Ovary (tissue), 10 donors: ENCODE measurements at places on chromosomes 6 and 20.

DNA sequence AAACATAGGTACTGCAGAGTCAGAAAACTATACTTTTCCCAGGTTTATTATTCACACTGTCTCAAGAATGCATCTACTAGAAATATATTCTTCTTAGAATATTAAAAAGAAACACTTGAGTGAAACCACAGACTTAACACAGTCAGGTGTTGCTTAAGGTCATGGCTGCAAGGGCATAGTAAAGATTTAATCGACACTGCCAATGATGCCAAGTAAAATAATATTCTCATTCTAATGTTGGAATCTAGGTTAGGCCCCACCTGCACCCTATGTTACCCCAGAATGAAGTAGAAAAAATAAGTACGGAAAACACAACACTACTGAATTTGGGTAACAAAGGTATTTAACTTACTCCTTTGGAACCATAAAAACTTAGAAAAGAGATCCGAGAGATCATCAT lies 155.0 kb downstream of the RALGAPA2 start:
- DNase-seq: no peak

- no peak for DNase-seq
Observed at GRCh38 chr6:143264986-143265764, 185.3 kb downstream of the ADAT2 start.

DNA sequence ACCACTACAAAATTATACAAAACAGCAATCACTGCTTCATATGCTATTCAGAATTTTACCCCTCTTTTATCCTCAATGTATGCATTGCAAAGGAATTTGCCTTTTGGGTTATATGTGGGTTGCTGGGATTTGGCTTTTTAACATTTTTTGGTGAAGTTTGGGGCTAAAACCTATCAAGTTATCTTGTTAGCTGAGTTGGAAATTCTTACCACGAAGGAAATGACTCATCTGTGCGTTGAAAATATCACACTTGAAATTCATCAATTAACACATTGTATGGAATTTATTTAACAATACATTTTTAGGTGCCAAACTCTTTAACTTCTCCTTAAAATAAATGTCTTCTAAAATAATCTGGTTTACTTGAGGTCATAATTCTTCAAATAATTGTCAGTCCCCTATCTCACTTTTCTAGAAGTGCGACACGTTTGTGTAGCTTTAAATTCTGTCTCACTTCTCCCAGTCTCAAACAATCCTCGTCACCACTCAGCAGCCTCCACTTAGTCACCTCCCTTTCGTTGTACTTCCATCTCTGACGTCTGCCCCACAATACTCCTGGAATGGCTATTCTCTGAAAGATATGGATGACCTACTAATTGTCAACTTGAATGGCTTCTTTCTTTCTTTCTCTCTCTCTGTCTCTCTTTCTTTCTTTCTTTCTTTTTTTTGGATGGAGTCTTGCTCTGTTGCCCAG lies 88.5 kb downstream of the PHACTR1 start:
- DNase-seq: no peak

GRCh38 chr6:97067045-97067444 lies 142.5 kb downstream of the KLHL32 start:
- no peak for DNase-seq

- DNase-seq: no peak
Observed at GRCh38 chr6:56040889-56041301, 165.5 kb upstream of the BMP5 start.

DNA sequence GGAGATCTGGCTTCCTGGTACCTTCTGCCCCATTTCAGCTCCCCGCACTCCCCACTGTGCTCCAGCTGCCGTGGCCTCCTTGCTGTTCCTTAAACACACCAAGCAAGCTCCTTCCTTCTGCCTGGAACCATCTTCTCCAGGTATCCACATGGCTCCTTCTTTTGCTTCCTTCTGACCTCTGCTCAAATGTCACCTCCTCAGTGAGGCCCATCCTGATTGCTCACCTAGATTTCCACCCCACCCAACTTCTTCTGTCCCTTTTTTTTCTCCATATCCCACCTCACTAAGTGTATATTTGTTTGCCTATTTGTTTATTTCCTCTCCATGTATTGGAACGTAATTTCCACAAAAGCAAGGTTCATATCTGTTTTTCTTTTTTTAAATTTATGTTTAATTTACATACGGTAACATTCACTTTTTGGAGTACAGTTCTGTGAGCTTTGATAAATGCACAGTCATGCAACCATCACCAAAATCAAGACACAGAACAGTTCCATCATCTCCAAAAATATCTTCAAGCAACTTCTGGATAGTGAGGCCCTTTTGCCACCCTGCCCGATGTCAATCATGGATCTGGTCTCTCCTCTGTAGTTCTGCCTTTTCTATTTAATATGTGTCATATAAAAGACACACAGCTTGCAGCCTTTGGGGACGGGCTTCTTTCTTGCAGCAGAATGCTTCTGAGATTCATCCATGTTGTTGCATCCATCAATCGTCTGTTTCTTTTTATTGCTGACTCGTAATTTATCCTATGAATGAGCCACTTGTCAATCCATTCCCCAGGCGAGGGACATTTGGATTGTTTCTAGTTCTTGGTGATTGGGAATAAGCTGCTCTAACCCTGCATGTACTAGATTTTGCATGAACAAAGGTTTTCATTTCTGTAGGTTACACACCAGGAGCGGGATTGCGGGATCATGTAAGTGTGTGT lies 46.3 kb downstream of the SLC2A10 start:
- DNase-seq: no peak

DNA sequence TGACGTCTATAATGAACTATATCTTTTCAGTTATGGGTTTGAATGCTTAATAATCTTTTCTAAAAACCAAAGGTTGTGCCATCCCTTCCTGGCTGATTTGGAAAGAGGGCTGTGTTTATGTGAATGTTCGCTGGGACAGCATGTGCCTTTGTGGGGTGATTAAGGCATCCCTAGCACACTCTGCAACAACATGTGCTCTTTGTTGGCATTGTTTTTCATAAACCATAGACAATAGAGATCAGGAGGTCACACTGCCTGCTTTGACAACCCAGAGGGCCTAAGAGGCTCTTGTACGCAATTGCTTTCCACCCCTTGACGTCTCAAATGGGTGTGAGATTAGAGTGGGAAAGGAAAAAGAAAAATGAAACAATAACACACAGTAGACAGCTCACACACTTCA lies 116.0 kb downstream of the LRRC1 start:
- peak; percentile 41 for DNase-seq

- no peak for DNase-seq
Observed at GRCh38 chr6:20866036-20866435, 331.8 kb downstream of the CDKAL1 start.

- no peak for DNase-seq
Observed at GRCh38 chr6:63862486-63863198, 227.0 kb downstream of the PHF3 start.

- DNase-seq: no peak
Observed at GRCh38 chr6:55983861-55984260, 108.5 kb upstream of the BMP5 start.

GRCh38 chr20:34984756-34985261 lies 29.1 kb downstream of the MYH7B start:
- no peak for DNase-seq

- no peak for DNase-seq
Observed at GRCh38 chr20:45378191-45378590, at the start of gene TP53TG5. Gene TP53TG5, minus strand, starts transcription at chr20:45378325. Its CDS starts 89 bp downstream, at chr20:45378236.

GRCh38 chr6:169556758-169557548 lies 144.9 kb downstream of the WDR27 start:
- DNase-seq: no peak

- no peak for DNase-seq
Observed at GRCh38 chr6:75932067-75932466, 140.4 kb downstream of the IMPG1 start.

DNA sequence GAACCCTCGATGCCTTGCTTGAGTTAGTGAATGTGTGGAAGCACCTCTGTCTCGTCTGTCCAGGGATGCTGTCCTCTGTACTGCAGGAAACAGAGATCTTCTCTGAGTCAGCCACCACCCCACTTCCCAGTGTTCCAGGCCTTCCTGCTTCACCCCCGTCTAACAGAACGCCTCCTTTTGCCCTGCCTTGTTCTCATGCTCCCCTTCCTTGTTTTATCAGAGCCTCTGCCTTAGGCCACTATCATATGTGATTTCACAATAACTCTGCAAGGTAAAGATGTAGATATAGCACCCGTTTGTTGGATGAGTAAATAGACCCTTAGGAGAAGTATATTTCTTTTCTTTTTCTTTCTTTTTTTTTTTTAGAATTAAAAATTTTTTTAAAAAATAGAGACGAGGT lies 106.7 kb upstream of the CLDN20 start:
- no peak for DNase-seq

DNA sequence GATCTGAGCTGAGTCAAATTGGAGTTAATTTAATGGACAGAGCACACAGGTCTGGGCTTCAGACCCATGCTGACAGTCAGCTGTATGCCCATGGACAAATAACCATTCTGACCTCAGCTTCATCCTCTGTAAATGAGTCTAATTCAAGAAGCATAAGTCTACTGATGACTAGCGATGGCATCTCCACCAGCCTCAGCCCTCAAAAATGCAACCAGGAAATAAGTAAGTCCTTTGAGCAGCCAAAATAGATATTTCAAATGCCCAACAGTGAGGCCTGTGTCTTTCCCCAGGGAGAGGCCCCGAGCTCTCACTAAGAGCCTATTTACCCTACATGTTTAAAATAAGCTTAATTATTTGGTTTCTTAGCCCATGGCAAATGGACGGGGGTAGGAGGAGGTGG lies 114.2 kb upstream of the MTHFD1L start:
- DNase-seq: no peak

DNA sequence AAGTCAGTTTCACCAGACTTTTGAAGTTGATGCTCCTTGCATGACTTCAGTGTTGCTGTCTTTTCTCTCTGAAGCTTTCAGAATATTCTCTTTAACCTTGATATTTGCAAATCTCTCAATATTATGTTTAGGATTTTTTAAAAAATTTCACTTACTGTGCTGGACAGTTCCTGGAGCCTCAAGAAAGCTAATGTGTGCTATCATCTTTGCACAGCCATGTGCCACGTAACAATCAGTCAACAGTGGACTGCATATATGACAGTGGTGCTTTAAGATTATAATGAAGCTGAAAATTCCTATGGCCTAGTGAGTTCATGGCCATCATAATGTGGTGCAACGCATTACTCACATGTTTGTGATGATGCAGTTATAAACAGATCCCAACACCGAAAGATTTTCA lies 59.1 kb upstream of the OGFRL1 start:
- DNase-seq: no peak

GRCh38 chr6:11432713-11433450 lies 104.7 kb upstream of the TMEM170B start:
- DNase-seq: no peak

DNA sequence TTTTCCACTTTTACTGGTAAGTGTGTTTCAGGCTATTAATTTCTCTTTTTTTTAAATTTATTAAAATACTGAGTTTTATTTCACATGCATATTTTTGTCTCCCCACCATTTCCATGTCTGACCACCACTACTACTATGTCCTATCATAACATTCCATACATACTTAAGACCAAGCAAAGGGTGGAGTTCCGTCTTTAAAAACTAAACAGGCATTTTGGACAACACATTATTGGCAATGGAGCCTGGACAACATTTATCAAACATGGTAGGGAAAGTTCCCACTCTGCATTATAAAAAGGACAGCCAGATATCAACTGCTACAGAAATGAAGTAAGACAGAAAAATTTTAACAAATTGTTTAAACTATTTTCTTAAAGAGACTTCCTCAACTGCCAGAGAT lies 91.9 kb downstream of the LMBRD1 start:
- no peak for DNase-seq

GRCh38 chr6:92681401-92681800 lies 738.0 kb downstream of the EPHA7 start:
- DNase-seq: no peak

GRCh38 chr20:61720348-61720696 lies 345.4 kb downstream of the TAF4 start:
- DNase-seq: no peak

- DNase-seq: peak; percentile 71
Observed at GRCh38 chr20:36830791-36831691, 44.9 kb upstream of the TLDC2 start.

- no peak for DNase-seq
Observed at GRCh38 chr20:9218531-9218961, 149.7 kb downstream of the PLCB4 start.

DNA sequence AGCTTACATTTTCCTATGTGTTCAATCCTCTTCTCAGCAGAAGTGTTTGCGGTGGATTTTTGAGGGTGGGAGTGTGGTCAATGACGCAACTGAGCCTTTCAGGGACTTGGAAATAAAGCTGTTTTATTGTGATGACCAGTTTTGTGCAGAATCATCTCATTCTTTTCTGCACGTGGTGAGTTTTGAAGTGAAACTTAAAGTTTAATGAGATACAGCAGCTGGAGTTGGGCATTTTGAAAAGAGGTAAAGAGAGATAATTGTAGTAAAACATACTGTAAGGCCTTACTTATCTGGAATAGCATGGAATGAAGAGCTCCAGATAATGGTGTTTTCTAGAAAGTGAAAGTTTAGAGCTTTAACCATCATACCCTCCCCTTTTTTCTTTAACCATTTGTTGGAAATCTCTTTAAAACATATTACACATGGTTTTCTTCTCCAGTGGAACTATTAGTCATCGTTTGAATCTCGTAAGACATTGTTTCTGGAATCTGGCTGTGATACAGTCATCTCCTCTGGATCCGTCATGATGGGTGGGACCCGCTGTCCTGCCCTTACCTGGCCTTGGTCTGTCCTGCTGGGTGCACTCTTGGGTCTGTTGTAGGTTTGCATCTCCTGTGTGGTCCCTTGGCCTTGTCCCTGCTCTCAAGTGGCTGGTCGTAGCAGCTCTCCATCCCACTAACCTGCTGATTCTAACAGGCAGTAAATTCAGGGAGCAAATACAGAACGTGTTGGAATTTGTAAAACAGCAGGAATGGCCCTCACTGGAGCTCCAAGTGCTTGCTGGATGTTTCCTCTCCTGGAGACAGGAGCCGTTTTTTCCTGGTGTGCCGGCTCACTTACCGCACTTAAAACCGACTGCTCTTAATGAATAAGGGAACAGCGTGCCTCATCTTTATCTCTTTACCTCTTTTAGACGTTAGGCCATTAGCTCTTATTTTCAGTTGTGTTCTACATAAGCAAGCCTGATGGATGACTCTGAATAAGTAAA lies 29.8 kb downstream of the UST start:
- no peak for DNase-seq

DNA sequence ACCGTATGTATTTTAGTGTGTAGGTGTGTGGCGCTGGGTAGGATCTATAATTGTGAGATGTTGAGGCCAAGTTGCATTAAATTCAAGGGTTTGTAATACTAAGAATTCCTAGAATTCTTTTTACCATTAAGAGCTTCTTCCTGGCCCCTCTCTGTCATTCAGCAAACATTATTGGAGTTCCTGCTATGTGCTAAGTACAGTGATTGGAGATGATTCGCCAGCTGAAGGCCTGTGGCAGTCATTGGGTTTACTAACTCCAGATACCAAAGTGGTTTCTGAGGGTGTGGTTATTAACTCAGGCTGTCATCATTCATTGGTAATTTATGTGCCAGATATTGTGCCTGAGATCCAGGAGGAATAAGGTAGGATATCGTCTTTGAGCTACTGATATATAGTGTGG lies 167.1 kb downstream of the LAMA2 start:
- DNase-seq: no peak

- DNase-seq: no peak
Observed at GRCh38 chr6:15284743-15285142, 38.9 kb downstream of the JARID2 start.
